Natural killer cell treated with Interleukin-12 subunit alpha and Interleukin-12 subunit beta and Interleukin-15 and Interleukin-18, amount 100 ng/mL, for 72 hours (primary cell): ENCODE measurements at places on chromosomes 13 and 19. TPM values are rescaled to one million over a fixed set of nuclear protein-coding genes. Genes with fewer than 3 reads are reported as not detected.
A peak's percentile ranks its signal among the peaks of the same experiment; 100 is the strongest.

DNA sequence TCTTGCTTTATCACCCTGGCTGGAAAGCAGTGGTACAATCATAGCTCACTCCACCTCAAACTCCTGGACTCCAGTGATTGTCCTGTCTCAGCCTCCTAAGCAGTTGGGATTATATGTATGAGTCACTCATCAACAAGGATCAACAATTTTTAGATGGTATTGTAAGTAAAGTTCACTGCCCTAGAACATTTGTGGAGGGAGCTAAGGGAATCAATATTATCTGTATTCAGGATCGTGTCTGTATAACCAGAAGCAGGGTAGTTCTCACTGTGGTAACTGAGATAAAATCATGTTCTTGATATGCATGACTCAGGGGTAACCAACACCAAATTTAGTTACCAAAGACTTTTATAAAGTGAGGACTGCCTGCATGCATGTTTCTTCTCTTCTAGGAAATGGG is 27.0 kb downstream of the ZMYM5 start:
- H3K27me3 ChIP-seq = no peaks in the 10 kb centered on the region
- no peak overlapping the region for H3K4me3 ChIP-seq
- peaks cover 9% of the 10 kb centered on the region for H3K36me3 ChIP-seq

- H3K27ac ChIP-seq = no peak overlapping the region
- H3K27me3 ChIP-seq = peaks cover 13% of the 10 kb centered on the region
- no peak overlapping the region for H3K4me3 ChIP-seq
Measured at GRCh38 chr13:26095846-26096610, 44.2 kb upstream of the SHISA2 start.

DNA sequence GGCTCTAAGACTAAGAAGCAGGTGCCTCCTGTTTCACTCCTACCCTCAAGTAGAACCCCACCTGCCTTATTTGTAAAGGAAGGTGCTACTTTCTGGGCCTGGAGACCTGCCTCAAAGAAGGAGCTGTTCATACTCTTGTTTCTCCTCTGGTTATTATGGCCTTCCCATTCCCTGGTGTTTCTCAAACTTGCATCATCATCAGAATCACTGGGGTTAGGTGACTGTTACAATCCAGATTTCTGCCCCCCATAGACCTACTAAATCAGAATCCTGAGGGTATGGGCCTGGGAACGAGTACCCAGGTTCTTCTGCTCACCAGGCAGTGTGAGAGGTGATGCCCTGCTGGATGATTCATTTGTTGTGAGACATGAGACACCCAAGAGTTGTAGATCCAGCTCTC is 18.4 kb downstream of the SAMD4B start:
- no peaks in the 10 kb centered on the region for H3K27me3 ChIP-seq
- H3K4me3 ChIP-seq = no peak overlapping the region
- peaks cover 4% of the 10 kb centered on the region for H3K4me1 ChIP-seq
- no peak overlapping the region for H3K27ac ChIP-seq
- no peak for DNase-seq
- H3K36me3 ChIP-seq = peaks cover 11% of the 10 kb centered on the region

GRCh38 chr19:39212375-39212742 is 8.3 kb upstream of the SYCN start:
- H3K27ac ChIP-seq = no peak overlapping the region
- H3K36me3 ChIP-seq = no peaks in the 10 kb centered on the region
- H3K27me3 ChIP-seq = peaks cover 5% of the 10 kb centered on the region
- no peaks in the 10 kb centered on the region for H3K4me1 ChIP-seq
- no peak overlapping the region for H3K4me3 ChIP-seq
- DNase-seq = no peak

DNA sequence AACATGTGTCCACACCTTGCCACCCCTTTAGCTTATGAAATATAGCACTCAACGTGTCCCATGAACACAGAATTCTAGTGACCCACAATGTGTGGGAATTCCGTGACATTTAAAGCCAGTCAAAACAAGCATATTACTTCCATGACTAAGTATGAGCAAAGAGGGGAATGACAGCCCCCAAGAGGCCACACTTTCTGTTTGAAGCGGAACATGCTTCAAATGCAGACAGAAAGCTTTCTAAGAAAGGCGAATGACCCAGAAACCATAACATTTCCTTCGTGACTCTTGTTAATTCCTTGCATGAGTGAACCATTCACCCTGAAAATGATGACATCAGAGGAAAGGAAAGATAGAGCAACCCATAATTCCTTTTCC is 122.0 kb upstream of the FNDC3A start:
- H3K36me3 ChIP-seq = no peaks in the 10 kb centered on the region
- peaks cover 20% of the 10 kb centered on the region for H3K4me1 ChIP-seq
- DNase-seq = no peak
- peaks cover 9% of the 10 kb centered on the region for H3K27me3 ChIP-seq

GRCh38 chr13:90233933-90234672 is 1113.4 kb upstream of the MIR17HG start:
- no peak overlapping the region for H3K4me3 ChIP-seq
- no peaks in the 10 kb centered on the region for H3K27me3 ChIP-seq
- peaks cover 8% of the 10 kb centered on the region for H3K36me3 ChIP-seq
- no peak for DNase-seq
- no peaks in the 10 kb centered on the region for H3K4me1 ChIP-seq

- no peak overlapping the region for H3K4me3 ChIP-seq
- H3K36me3 ChIP-seq = no peaks in the 10 kb centered on the region
- no peak for DNase-seq
Measured at GRCh38 chr13:101382701-101383100, 33.6 kb downstream of the NALCN start.

- peaks cover 27% of the 10 kb centered on the region for H3K27me3 ChIP-seq
- H3K36me3 ChIP-seq = no peaks in the 10 kb centered on the region
- H3K27ac ChIP-seq = no peak within 1 kb of the TSS
- peaks cover 11% of the 10 kb centered on the region for H3K4me1 ChIP-seq
- no peak for DNase-seq
- H3K4me3 ChIP-seq = peak within 1 kb of the TSS; percentile 5
Measured at GRCh38 chr19:47471733-47472457, at the start of gene SLC8A2. Gene SLC8A2, minus strand, starts transcription at chr19:47471893. Its CDS starts 5,490 bp downstream, at chr19:47466403.

GRCh38 chr13:98619556-98619955 is 42.6 kb upstream of the STK24 start:
- H3K27ac ChIP-seq = no peak overlapping the region
- DNase-seq = no peak
- no peak overlapping the region for H3K4me3 ChIP-seq
- H3K36me3 ChIP-seq = no peaks in the 10 kb centered on the region

DNA sequence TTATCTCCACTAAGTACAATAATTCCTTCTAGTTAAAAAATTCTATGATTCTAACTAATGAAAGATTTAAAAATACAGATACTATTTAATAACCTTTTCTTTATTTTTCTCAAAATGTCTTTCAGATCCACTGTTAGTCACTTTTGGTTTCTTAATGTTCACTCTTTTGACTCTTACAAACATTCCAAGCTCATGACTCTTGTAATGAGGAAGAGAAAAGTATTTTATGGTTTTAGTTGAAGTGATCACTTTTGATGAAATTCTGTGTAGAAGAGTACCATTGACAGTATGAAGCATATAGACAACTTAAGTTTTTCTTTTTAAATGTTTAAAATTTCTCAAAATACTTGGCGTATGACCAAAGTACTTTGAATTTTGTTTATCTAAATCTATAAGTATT is 27.8 kb downstream of the COG3 start:
- DNase-seq = no peak
- no peak overlapping the region for H3K27ac ChIP-seq
- H3K4me1 ChIP-seq = no peaks in the 10 kb centered on the region

GRCh38 chr19:18507021-18507726 is 14.7 kb downstream of the ELL start:
- H3K36me3 ChIP-seq = no peaks in the 10 kb centered on the region
- H3K4me1 ChIP-seq = peaks cover 46% of the 10 kb centered on the region
- H3K27me3 ChIP-seq = no peaks in the 10 kb centered on the region
- peak overlapping the region; percentile 77 for H3K4me3 ChIP-seq
- DNase-seq = no peak
- H3K27ac ChIP-seq = peak overlapping the region; percentile 87

DNA sequence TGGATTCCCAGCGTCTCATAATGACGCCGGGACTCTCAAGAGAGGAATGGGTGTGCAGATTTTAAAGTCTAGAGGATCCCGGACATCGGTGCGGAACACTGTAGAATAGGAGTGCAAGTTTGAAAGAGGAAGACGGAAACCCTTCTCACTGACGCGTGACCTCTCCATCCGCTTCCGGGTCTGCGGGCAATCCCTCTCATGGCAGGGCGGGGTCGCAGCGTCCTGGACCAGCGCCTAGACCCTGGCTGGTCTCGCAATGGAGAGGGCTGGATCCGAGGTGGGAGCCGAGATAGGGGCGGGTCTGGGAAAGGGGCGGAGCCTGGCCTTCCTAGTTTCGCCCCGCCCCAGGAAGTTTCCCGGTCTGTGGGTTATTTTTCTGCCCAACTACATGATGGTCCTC is 4.6 kb upstream of the ZNF845 start:
- peaks cover 21% of the 10 kb centered on the region for H3K27me3 ChIP-seq
- DNase-seq = no peak
- H3K4me3 ChIP-seq = peak overlapping the region; percentile 60
- peaks cover 31% of the 10 kb centered on the region for H3K36me3 ChIP-seq

- no peak overlapping the region for H3K27ac ChIP-seq
- DNase-seq = no peak
- no peak overlapping the region for H3K4me3 ChIP-seq
- peaks cover 20% of the 10 kb centered on the region for H3K27me3 ChIP-seq
Measured at GRCh38 chr19:4764393-4764660, 27.2 kb upstream of the FEM1A start.

DNA sequence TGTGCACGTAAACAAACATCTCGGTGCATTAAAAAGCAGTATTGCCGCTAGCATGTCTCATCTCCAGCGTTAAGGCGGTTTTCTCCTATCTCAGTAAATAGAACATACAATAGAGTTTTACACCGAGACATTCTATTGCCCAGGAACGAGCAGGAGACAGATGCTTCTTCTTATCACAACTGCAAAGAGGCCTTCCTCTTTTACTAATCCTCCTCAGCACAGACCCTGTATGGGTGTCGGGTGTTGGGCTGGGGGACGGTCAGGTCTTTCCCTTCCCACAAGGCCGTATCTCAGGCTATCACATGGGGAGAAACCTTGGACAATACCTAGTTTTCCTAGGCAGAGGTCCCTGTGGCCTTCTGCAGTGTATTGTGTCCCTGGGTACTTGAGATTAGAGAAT is 21.2 kb downstream of the ZNF233 start:
- H3K4me1 ChIP-seq = no peaks in the 10 kb centered on the region

- peaks cover 24% of the 10 kb centered on the region for H3K4me1 ChIP-seq
- H3K4me3 ChIP-seq = peak overlapping the region; percentile 83
- no peaks in the 10 kb centered on the region for H3K27me3 ChIP-seq
- H3K27ac ChIP-seq = peak overlapping the region; percentile 60
Measured at GRCh38 chr19:19064098-19064722, 416 bp downstream of the SLC25A42 start.

The ETFB gene
- total RNA-seq = 41.1 TPM

The FFAR1 gene
- total RNA-seq = 0.36 TPM

The SOX1 gene
- not detected for total RNA-seq

The PRKCG gene
- not detected for total RNA-seq

The BRSK1 gene
- total RNA-seq = 11.9 TPM
